Fibroblast of villous mesenchyme (primary cell): ENCODE measurements at places on chromosomes 5 and 9. TPM values are rescaled to one million over a fixed set of nuclear protein-coding genes. Genes with fewer than 3 reads are reported as not detected.

GRCh38 chr9:94199776-94200175, 59.3 kb upstream of the ZNF169 start:
- DNase-seq = no peak

GRCh38 chr9:130319300-130319699, 53.7 kb downstream of the HMCN2 start:
- no peak for DNase-seq

- DNase-seq = no peak
Measured at GRCh38 chr9:107554636-107555035, 65.1 kb upstream of the KLF4 start.

- peak; percentile 11 for DNase-seq
Measured at GRCh38 chr5:110718311-110718710, 8.2 kb downstream of the TMEM232 start.

The FOXD4L3 gene
- 0.32 TPM in 1 of 2 replicates, not detected in the other for total RNA-seq
